ENCODE measurements at places on chromosomes 2 and 18.

GRCh38 chr2:45612731-45613130 is 1.7 kb upstream of the SRBD1 start:
- DNase-seq: no peak

GRCh38 chr18:32315881-32316280 is 126.0 kb downstream of the MEP1B start:
- no peak for DNase-seq

DNA sequence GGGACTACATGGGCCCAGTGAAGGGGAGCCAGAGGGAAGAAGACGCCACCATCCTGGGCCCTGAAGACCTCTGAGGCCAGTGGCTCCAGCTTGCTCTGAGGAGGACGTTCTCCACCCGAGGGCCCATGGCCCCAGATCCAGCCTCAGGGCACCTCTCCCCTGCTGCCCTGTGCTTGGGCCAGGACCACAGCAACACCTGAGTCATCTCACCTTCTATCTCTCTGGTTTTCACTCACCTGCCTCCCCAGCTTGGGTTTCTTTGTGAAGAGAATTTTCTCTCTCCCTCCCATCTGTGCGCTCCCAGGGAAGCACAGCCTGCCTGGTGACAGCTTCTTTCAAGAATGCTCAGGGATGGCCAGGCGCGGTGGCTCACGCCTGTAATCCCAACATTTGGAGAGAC is 19.8 kb downstream of the ZFP36L2 start:
- DNase-seq: no peak

DNA sequence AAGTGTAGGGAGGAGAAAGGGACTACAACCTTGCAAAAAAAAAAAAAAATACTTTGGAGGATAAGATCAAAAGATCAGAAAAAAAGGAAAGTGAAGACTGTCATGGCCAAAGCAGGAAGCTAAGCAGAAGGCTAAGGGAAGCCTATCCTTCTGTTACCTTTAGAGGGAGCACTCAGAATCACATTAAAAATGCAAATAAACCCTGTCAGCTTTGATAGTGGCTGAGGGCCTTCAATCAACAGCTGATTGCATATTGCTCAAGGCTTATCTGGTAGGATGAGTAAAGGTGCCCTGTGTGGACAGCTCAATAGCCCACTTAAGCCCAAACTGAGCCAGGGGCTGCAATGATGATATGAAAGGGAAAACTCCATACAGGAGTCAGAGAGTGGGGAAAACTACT is 1021.2 kb downstream of the LRP1B start:
- no peak for DNase-seq

DNA sequence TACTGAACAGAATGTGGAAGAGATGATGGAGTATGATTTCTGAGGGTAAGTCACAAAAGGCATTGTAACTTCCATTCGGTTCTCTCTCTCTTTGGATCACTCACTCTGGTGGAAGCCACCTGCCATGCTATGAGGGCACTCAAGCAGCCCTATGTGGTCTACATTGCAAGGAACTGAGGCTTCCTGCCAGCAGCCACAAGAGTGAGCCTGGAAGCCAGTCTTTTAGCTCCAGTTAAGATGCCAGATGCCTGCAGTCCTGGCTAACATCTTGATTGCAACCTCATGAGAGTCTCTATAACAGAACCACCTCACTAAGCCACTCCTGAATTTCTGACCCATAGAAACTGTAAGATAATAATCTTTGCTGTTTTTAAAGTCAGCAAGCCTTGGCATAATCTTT is 935.7 kb downstream of the LRP1B start:
- DNase-seq: no peak

DNA sequence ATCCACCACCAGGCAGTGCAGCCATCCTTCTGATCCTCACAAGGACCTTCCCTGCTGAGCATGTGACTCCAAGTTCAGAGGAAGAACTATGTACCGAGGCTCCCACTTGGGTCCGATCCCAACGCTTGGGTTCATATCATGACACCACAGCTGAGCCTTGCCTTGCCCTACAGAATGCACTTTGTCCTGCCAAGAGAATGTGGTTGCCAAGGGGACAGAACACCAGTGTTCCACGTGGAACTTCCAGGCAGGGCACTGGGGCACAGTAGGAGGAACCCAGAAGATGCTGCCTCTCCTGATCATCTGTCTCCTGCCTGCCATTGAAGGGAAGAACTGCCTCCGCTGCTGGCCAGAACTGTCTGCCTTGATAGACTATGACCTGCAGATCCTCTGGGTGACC is at the start of gene TEX51:
Gene TEX51 (plus strand): TSS at position 255 of the 400 bp plus-strand sequence. CDS start 29 bp downstream, at position 284.
- no peak for DNase-seq

DNA sequence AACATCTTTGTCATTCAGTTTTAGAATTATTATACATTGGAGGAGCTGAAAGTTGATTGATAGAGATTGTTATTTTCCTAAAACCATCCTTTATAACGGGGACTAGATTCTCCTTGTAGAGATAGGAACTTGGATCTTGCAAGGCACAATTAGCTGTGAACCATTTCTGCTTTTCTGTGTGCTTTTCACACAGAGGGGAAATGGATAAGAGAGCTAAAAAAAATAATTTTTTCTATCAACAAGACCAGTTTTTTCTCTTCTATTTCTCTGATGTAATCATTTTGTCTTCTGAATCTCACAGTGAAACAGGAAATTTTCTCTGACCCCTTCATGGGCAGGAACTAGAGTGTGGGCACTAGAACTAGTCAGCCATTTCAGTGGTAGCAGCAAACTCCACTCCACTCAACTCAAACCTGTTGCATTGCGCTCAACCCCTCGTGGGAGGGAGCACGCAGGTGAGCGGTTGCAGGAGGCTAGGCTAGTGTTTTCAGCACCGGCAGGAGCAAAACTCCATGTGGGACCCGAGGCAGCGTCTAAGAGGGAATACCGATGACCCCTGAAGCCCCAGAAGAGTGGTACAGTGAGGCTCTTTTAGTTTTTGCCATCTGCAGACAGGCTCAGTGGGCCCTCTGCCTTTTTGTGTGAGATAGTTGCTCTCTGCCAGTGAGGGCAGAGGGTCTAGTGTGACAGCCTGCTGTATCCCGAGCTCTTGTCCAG is 24.0 kb upstream of the SLC39A10 start:
- no peak for DNase-seq

DNA sequence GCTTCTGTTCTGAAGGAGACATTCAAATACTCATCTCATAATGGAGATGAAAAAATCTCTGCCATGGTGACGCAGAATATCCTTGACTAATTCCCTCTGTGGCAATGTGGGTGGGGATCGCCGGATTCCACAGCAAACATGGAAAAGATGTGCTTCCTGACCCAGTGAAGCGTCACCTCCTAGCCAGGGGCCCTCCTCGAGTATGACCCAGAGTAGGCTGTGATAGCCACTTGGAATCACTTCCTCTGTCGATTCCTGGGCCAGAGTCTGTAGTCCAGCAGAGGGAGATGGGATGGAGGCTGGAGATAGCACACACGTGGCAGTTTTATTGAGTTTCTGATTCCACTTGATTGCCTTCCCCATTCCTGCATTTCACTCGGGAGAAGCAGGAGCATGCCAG is 36.8 kb downstream of the DRC1 start:
- DNase-seq: no peak

- no peak for DNase-seq
Measured at GRCh38 chr18:63550068-63550467, 7.9 kb downstream of the SERPINB12 start.

GRCh38 chr2:13604951-13605661 is 888.4 kb downstream of the TRIB2 start:
- DNase-seq: no peak

DNA sequence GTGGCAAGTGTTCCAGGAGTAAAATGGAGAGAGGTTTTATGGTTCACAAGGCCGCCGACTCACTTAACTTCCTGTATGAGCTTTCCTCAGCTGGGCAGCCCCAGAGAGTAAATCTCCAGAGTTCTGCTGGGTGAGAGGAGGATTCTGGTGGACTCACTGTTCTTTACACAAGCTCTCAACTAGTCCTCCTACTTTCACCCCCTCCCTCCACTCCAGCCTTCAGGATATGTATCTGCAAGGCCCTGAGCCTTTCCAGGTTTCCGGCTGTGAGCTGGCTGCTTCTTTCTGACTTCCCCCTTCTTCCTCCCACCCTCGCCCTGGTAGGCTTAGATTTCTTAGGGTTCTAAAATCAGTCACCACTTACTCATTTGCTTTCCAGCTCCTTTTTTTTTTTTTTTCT is 34.0 kb downstream of the EML6 start:
- peak; percentile 24 for DNase-seq

DNA sequence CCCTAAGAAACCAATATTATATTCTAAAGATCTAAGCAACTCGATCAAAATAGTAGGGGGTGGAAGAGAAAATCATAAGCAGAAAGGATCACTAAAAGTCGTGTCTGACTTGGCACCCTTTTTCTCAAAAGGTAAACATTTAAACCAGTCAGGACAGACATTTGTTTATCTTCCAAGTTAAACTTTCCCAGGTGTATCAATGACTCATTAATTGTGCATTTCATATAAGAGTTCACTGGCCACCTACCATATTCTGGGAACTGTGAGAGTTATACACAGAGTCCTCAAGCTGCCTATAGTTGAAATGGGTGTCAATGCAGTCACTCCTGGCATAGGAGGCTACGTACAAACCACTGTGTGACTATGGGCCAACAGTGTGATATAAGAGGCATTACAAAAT is 4.8 kb upstream of the ACVR1 start:
- no peak for DNase-seq

- no peak for DNase-seq
Measured at GRCh38 chr2:132621131-132621875, 48.7 kb downstream of the LYPD1 start.

- DNase-seq: no peak
Measured at GRCh38 chr18:31792580-31792911, 31.9 kb upstream of the SLC25A52 start.

GRCh38 chr2:72935611-72935957 is 18.3 kb downstream of the EMX1 start:
- no peak for DNase-seq

- DNase-seq: no peak
Measured at GRCh38 chr18:13137670-13138419, 80.7 kb upstream of the LDLRAD4 start.

DNA sequence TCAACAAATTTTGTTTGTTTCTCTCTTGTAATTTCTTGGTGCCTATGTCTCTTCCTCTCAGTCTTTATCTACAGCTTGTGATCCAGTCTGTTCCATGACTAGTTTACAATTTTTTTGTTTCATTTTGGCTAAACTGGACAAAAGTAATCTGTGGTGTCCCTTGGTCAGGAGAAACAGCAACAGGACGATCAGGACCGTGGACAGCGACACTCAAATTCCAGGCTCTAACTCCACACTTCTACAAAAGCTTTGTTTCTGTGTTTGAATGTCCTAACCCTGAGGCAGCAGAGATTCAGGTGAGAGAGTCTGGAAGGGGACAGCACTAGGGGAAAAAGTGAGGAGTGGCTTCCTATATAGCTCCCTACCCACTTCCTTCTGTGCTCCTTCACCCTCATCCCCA is 593.3 kb upstream of the FANCL start:
- no peak for DNase-seq

GRCh38 chr2:20868377-20868776 is 45.5 kb upstream of the LDAH start:
- no peak for DNase-seq

DNA sequence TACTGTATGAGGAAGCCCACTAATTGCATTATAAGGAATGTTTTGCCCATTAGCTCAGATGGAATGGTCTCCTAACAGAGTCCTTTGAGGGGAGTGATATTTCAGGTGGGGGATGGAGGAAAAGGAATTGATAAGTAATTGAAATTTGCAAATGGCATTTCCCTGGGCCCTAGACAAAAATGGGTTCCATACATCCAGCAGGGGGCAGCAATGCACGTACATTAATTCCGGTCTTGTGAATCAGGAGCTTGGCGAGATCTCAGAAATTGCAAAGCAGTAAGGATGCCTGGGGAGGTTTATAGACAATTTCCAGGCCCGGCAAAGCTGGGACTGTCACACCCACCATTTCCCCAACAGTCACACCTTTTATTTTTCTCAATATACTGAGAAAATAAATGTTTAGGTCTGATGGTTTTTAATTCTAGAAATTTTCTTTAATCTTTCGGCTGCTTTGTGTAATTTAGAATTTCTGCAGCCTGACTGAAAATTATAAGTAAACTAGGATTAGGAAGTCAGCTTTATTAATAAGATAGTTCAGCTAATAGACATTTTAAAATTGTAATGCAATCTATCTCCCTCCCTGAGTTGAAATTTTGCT is 122.8 kb downstream of the LYPD1 start:
- DNase-seq: peak; percentile 44

DNA sequence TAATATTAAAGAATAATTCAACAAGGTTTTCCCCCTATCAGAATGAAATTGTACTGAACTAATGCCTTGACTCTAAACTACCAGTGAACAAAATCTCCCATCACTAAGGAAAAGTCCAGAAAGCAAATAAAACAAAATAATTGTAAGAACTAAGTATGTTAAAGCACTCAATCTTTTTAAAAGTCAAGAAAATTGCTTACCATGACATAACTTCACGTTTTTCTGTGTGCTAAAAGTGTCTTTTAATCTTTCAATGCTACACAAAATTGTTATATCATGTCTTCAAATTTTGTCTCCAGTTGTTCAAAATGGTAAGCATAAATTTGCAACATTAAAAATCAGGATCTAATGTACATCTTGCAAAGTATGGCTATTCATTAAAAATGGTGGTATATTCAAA is 156.1 kb downstream of the BAZ2B start:
- no peak for DNase-seq

GRCh38 chr2:26333293-26333692 is 12.7 kb upstream of the SELENOI start:
- DNase-seq: no peak

DNA sequence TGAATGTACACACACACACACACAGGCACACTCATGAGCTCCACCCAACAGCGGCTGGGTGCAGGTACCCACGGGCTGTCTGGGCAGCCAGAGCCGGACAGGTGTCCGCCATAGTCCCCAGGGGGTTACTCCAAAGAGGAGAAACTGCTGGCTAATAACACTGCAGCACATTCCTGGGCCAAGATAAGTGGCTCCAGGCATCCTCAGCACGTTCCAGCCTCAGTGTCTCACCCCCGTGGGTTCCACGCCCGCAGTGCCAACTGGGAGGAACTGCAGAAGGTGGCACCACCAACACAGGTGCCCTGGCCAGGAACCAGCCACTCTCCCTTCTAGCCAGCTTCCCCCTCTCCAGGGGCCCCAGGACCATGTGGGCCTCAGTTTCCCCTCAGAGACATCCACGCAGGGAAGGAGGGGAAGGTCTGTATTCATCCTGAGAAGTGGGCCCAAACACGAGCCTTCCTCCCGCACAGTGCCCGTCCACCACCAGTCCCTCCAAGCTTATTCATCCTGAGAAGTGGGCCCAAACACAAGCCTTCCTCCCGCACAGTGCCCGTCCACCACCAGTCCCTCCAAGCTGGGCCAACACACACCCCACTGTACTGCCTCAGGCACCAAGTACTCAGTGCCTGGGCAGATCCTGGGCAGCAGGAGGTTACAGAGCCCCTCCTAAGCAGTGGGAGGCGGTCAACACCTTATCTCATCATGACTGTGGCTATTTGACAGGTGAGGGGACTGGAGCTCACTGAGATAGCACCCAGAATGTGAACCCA is 47.6 kb downstream of the TNS1 start:
- DNase-seq: no peak
